Calu3 (cell line): ENCODE measurements at places on chromosomes 2 and 18. TPM values are rescaled to one million over a fixed set of nuclear protein-coding genes. Genes with fewer than 3 reads are reported as not detected.

Gene SERPINB4
- total RNA-seq, result 0.76 TPM in 1 of 2 replicates, not detected in the other

Gene ALK
- total RNA-seq, result not detected in 2 replicates

Gene NPHP1
- 6.4 and 7.3 TPM in 2 replicates for total RNA-seq

Gene UGT1A6
- 98.0 and 116 TPM in 2 replicates for total RNA-seq

Gene ESCO1
- total RNA-seq, result 21.8 and 24.2 TPM in 2 replicates

Gene SKOR2
- not detected in 2 replicates for total RNA-seq

Gene CTNNA2
- total RNA-seq, result not detected in 2 replicates

Gene LYPD6
- total RNA-seq, result 3.4 and 3.9 TPM in 2 replicates

GRCh38 chr2:152441961-152442360, 107.0 kb downstream of the FMNL2 start:
- H3K27ac ChIP-seq, result no peak overlapping the region

DNA sequence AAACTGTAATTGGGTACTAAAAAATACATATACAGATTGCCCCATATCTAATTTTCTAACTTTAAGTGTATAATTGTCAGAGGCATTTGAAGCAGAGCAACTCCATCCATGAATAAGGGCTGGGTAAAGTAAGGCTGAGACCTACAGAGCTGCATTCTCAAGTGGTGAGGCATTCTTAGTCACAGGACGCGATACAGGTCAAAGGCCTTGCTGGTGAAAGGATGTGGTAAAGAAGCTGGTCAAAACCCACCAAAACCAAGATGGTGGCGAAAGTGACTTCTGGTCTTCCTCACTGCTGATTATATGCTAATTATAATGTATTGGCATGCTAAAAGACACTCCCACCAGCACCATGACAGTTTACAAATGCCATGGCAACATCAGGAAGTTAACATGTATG, 50.0 kb downstream of the SLC8A1 start:
- no peaks in the 10 kb centered on the region for H3K36me3 ChIP-seq
- DNase-seq, result peak; percentile 61
- peaks cover 36% of the 10 kb centered on the region for H3K4me1 ChIP-seq
- H3K27ac ChIP-seq, result peak overlapping the region; percentile 46

DNA sequence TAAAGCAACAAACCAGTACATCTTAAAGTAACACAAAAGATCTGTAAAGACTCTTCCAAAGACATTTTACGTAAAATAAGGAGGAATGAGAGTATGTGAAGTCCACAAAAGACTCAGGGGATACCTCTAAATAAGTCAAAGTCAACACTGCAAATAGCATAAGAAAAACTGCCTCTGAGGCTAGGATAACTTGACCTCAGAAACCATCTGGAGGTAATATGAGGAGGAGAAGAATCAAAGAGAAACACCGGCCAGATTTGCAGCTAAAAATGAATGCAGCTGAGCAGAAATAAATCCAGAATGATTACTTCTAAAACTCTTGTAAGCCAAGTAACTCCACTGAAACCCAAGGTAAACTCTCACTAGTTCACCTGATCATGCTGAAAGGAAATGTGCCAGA, 52.2 kb upstream of the ERMN start:
- no peak overlapping the region for H3K4me3 ChIP-seq
- no peak for DNase-seq
- H3K36me3 ChIP-seq, result no peaks in the 10 kb centered on the region
- no peaks in the 10 kb centered on the region for H3K4me1 ChIP-seq

DNA sequence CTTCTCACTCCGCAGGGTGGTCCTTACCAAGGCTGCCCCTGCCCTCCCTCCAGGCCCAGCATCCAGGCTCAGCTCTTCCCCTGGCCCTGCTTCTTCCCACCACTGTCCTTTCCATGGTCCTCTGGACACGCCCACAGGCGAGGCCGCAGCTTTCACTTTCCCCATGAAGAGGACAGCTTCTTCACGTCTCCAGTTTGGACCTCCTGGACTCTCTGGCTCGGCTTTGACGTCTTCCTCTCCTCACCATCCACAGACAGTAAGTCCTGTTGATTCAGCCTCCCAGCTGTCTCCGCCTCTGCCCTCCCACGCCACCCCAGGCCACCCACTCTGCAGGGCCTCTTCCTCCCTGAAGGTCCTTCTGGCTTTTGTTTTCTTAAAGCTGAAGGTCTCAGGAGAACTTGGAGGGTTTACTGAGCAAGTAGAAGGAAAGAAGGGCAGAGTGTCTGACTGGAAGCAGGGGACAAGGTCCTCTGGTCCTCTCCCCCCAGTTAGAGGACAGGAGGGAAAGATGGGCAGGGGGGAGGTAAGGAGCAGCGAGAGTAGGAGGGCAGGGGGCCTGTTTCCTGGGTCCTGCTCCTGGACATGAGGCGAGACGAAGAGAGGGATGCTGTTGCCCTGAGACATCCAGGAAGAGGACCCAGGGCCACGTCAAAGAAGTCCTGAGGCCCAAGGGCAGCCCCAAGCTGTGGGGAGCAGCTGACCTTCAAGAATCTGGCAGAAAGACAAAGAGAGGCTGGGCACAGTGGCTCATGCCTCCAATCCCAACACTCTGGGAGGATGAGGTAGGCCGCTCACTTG, 24.7 kb upstream of the NMUR1 start:
- no peaks in the 10 kb centered on the region for H3K4me1 ChIP-seq
- DNase-seq, result no peak
- no peak overlapping the region for H3K27ac ChIP-seq
- H3K4me3 ChIP-seq, result no peak overlapping the region
- H3K27me3 ChIP-seq, result peaks cover 33% of the 10 kb centered on the region

DNA sequence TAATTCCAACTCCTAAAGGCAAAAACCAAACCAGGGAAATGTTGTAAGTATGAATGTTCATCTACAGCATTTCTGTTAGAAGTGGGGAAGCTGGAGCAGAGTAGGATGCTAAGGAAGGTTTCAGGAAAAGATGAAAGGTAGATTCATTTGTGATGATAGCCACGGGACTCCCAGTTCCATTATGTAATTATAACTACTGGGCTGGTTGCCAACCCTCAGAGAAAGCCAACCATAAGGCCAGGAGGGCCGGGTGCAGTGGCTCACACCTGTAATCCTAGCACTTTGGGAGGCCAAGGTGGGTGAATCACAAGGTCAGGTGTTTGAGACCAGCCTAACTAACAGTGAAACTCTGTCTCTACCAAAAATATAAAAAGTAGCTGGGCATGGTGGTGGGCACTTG, 288.9 kb upstream of the ETAA1 start:
- no peak for DNase-seq
- H3K27ac ChIP-seq, result no peak overlapping the region
- no peak overlapping the region for H3K4me3 ChIP-seq
- no peaks in the 10 kb centered on the region for H3K27me3 ChIP-seq
- H3K36me3 ChIP-seq, result no peaks in the 10 kb centered on the region

DNA sequence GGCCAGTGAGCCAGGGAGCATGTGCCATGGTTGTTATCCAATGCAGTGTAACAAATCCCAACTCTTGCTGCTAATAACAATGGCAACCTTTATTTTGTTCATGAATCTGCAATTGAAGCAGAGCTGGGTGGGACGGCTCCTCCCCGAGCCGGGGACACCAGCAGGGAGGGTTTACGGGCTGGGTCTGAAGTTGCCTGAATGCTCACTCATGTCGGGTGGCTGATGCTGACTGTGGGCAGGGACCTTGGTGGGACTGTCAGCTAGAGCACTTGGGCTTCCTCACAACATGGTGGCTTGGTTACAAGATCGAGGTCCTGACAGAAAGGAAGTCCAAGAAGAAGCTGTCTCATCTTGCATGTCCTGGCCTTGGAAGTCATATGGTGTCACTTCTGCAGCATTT, 264.5 kb downstream of the NDUFA10 start:
- DNase-seq, result no peak
- H3K4me3 ChIP-seq, result no peak overlapping the region
- no peaks in the 10 kb centered on the region for H3K4me1 ChIP-seq
- no peak overlapping the region for H3K27ac ChIP-seq

- H3K4me3 ChIP-seq, result no peak overlapping the region
- H3K4me1 ChIP-seq, result no peaks in the 10 kb centered on the region
- no peak overlapping the region for H3K27ac ChIP-seq
- no peaks in the 10 kb centered on the region for H3K27me3 ChIP-seq
- H3K36me3 ChIP-seq, result no peaks in the 10 kb centered on the region
Measured at GRCh38 chr2:9573013-9573720, 17.5 kb upstream of the ADAM17 start.

DNA sequence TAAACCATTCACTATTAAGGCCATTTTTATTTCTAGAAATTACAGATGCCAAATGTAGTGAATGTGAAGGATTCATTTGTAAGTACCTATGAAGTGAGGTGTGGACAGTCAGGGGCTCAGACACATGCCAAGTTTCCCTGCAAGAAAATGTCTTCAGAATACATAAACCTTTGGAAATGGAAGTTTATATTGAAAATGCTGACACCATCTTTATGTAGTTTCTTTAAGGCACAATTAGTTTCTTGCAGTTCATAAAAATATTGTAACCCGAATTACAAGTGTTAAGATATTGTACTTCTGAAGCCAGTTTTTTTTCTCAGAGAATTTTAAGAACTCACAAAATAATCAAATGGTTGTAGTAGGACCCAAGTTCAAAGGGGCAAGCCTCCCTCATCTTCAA, 66.1 kb upstream of the LYPD1 start:
- no peaks in the 10 kb centered on the region for H3K36me3 ChIP-seq
- no peaks in the 10 kb centered on the region for H3K4me1 ChIP-seq
- H3K27ac ChIP-seq, result no peak overlapping the region
- peaks cover 8% of the 10 kb centered on the region for H3K27me3 ChIP-seq

DNA sequence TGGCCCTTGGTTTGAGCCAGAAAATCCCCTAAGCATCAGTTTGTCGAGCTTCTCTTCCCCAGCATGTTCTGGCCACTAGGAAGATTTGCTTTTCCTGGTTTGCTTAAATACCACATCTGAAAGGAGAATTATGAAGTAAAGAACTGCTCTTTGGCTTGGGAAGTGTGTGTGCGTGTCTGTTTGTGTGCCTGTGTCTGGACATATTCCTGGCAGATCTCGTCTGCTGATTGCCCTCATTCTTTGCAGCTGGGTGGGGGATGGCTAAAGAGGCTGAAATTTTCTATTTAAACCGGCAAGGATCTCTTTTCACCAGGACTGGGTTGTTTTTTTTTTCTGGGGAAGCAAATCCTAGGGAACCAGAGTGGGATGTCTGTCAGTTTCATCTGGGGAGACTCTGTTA, 57.3 kb upstream of the MBOAT2 start:
- no peak overlapping the region for H3K27ac ChIP-seq
- DNase-seq, result no peak
- no peak overlapping the region for H3K4me3 ChIP-seq
- no peaks in the 10 kb centered on the region for H3K4me1 ChIP-seq
- H3K36me3 ChIP-seq, result no peaks in the 10 kb centered on the region
- no peaks in the 10 kb centered on the region for H3K27me3 ChIP-seq

DNA sequence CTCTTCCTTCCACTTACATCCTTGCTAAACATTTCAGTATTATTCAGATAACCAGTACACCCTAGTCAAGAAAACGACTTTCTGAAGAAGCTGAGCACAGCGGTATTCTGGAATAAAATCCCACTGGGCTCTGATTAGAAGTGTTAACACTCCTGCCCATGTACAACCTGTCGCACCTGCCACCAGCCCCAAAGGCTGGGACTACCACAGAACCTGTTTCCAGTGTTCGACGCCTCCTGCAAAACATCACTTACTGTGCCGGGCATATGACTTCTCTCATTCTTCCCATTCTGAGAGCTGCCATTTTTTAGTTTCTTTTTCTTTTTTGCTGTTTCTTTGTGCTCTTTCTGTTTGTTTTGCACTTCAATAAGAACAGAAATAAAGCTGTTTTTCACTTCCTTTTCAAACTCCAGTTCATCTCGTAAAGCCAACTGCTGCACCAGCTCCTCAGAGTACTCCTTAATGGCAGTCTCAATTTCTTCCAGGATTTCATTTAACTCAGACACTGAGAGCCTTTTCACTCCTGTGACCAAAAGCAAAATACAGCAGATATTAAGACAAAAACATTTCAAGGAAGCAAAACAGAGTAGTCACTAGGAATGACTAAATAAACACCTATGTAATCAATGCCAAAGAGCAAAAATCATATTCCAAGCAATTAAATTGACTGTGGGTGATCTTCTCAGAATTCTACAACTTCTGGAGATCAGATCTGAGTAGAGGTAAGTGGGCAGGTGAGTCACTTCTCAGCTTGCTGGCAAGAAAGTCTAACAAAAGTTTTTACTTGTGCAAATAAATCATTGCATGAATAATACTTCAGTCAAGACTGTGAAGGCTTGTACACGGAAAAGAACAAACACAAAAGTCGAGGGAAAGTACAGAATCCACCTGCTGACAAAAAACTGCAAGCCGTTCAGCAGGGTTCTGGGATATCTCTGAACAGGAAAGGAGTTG, 19.3 kb downstream of the FEZ2 start:
- H3K27ac ChIP-seq, result peak overlapping the region; percentile 85
- no peaks in the 10 kb centered on the region for H3K27me3 ChIP-seq
- H3K36me3 ChIP-seq, result peaks cover 26% of the 10 kb centered on the region
- peak; percentile 8 for DNase-seq
- peaks cover 20% of the 10 kb centered on the region for H3K4me1 ChIP-seq

DNA sequence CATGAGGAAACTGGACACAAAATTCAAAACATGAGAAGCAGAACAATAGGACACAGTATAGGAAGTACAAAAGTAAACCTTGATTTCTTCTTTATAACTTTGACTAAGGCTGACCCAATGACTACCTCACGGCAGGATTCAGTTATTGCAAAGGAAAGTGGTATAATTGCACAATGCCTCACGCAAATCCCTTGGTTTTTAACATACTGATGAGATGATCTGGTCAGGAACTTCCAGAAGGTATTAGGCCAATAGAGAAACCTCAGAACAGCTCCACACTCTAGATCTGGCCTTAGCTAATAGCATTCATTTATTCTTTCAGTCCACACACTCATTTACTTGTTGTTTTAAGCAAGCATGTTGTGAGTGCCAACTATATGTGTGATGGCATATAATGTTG, 1526.9 kb upstream of the ACVR2A start:
- no peak overlapping the region for H3K4me3 ChIP-seq
- H3K27me3 ChIP-seq, result no peaks in the 10 kb centered on the region
- no peak overlapping the region for H3K27ac ChIP-seq
- H3K36me3 ChIP-seq, result no peaks in the 10 kb centered on the region
- no peaks in the 10 kb centered on the region for H3K4me1 ChIP-seq
- no peak for DNase-seq

- no peaks in the 10 kb centered on the region for H3K36me3 ChIP-seq
- H3K4me1 ChIP-seq, result no peaks in the 10 kb centered on the region
- no peak overlapping the region for H3K4me3 ChIP-seq
- no peaks in the 10 kb centered on the region for H3K27me3 ChIP-seq
Measured at GRCh38 chr2:31666878-31667277, 86.1 kb upstream of the SRD5A2 start.

GRCh38 chr2:29607038-29607420, 314.4 kb downstream of the ALK start:
- no peaks in the 10 kb centered on the region for H3K36me3 ChIP-seq
- H3K4me1 ChIP-seq, result no peaks in the 10 kb centered on the region
- DNase-seq, result no peak

DNA sequence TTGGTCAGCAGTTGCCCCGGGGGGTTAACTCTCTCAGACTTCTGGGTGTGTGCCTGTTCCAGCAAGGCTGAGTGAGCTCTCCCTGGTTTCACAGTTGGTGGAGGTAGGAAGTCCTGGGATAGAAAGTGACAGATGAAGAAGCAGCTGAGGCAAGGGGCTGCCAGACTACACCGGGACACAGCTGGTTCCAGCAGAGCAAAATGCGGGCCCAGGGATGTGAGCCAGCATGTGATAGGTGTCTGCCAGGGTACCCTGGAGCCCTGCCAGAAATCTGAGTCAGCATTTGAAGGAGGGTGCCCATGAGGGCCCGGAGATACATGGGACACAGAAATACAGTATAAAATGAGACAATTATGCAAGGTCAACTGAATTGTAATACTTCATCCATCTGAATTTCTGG, 79.3 kb upstream of the LGALSL start:
- DNase-seq, result no peak
- H3K4me3 ChIP-seq, result no peak overlapping the region
- peaks cover 8% of the 10 kb centered on the region for H3K27me3 ChIP-seq
- no peaks in the 10 kb centered on the region for H3K36me3 ChIP-seq
- no peak overlapping the region for H3K27ac ChIP-seq
